ENCODE measurements at places on chromosomes 4 and X.

GRCh38 chr4:136424052-136424451 is 1108.2 kb downstream of the PCDH18 start:
- DNase-seq, result no peak
- H3K27me3 ChIP-seq, result no peaks in the 10 kb centered on the region
- no peak overlapping the region for H3K4me3 ChIP-seq
- no peaks in the 10 kb centered on the region for H3K4me1 ChIP-seq
- no peak overlapping the region for H3K27ac ChIP-seq

DNA sequence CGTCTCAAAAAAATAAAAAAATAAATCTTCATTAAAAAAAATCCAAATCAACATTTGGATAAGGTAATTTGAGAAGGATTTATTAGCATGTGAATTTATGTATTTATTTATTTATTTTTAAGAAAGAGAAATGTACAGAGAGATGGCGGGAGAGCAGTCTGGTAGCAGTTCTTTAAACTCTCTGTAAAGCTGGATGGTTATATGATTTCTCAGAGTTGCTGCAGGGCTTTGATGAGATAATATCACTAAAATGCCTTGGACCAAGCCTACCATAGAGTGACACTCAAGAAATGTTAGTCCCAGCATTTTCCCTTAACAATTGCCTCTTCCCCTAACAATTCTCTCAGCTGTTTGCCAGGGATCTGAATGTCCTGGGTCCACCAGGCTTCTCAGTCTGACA is 103.4 kb upstream of the LNX1 start:
- no peak overlapping the region for H3K27ac ChIP-seq
- no peak for DNase-seq
- no peak overlapping the region for H3K4me3 ChIP-seq
- no peaks in the 10 kb centered on the region for H3K4me1 ChIP-seq
- no peaks in the 10 kb centered on the region for H3K27me3 ChIP-seq
- no peaks in the 10 kb centered on the region for H3K36me3 ChIP-seq

- H3K27me3 ChIP-seq, result no peaks in the 10 kb centered on the region
- DNase-seq, result no peak
- no peak overlapping the region for H3K27ac ChIP-seq
- H3K4me3 ChIP-seq, result no peak overlapping the region
- H3K36me3 ChIP-seq, result no peaks in the 10 kb centered on the region
Observed at GRCh38 chr4:152601156-152601555, 65.3 kb upstream of the FBXW7 start.

DNA sequence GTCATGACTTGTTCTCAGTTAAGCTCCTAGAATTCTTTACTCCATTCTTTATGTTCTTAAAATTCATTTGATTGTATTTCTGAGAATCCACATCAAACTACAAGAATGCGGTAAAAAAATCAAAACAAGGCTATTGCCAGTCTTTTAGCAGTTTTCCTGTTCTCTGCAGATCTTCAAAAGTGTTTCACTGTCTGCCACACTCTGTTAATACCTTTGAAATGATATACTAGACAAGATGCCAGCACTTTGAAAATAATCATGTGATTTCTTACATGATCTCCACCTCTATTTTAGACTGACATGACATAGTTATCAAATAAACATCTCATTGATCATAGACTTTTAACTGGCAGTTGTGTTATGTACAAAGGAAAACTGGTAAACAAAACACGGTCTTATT is 30.1 kb upstream of the GPRIN3 start:
- no peaks in the 10 kb centered on the region for H3K36me3 ChIP-seq
- DNase-seq, result no peak
- H3K27me3 ChIP-seq, result no peaks in the 10 kb centered on the region

GRCh38 chrX:96835660-96836289 is 47.9 kb upstream of the RPA4 start:
- no peaks in the 10 kb centered on the region for H3K36me3 ChIP-seq
- no peak overlapping the region for H3K27ac ChIP-seq
- H3K4me3 ChIP-seq, result no peak overlapping the region
- no peaks in the 10 kb centered on the region for H3K4me1 ChIP-seq

GRCh38 chrX:71632923-71633657 is 14.8 kb upstream of the CXCR3 start:
- no peak overlapping the region for H3K27ac ChIP-seq
- DNase-seq, result no peak
- peaks cover 8% of the 10 kb centered on the region for H3K4me1 ChIP-seq
- no peaks in the 10 kb centered on the region for H3K27me3 ChIP-seq
- no peaks in the 10 kb centered on the region for H3K36me3 ChIP-seq

- H3K27ac ChIP-seq, result no peak overlapping the region
- peaks cover 3% of the 10 kb centered on the region for H3K27me3 ChIP-seq
- H3K36me3 ChIP-seq, result no peaks in the 10 kb centered on the region
- H3K4me1 ChIP-seq, result peaks cover 9% of the 10 kb centered on the region
- H3K4me3 ChIP-seq, result peak overlapping the region; percentile 49
Observed at GRCh38 chr4:37453281-37453998, 208.9 kb downstream of the NWD2 start.

GRCh38 chr4:115376866-115377265 is 263.4 kb upstream of the NDST4 start:
- H3K4me1 ChIP-seq, result no peaks in the 10 kb centered on the region
- H3K4me3 ChIP-seq, result no peak overlapping the region
- no peaks in the 10 kb centered on the region for H3K27me3 ChIP-seq
- no peak overlapping the region for H3K27ac ChIP-seq
